ENCODE measurements at places on chromosomes 6 and 20. TPM values are rescaled to one million over a fixed set of nuclear protein-coding genes. Genes with fewer than 3 reads are reported as not detected.
A peak's percentile ranks its signal among the peaks of the same experiment; 100 is the strongest.

The AGER gene
- 38.8 TPM for total RNA-seq

DNA sequence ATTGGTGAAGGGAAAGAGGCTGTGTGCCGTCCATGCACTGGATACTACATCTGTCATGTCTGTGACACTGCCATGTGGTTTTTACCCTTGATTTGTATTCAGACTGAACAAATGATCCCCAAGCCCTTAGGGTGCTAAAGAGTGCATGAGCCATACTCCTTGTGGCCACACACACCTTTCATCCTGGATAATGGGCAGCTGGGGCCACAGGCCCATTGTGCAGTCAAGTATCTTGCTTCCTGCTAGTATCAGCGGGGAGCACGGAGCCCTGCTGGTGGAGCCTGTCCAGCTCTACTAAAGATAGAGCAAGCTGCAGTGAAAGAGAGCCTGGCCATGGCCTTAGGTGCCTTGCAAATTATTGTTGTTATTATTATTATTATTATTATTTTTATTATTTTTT is 75.1 kb downstream of the SLX4IP start:
- no peak overlapping the region for H3K27ac ChIP-seq
- H3K4me1 ChIP-seq: peaks cover 3% of the 10 kb centered on the region
- no peaks in the 10 kb centered on the region for H3K36me3 ChIP-seq
- DNase-seq: no peak
- H3K4me3 ChIP-seq: no peak overlapping the region
- no peaks in the 10 kb centered on the region for H3K27me3 ChIP-seq

The LAMA5 gene
- 89.7 TPM for total RNA-seq

The OPRM1 gene
- total RNA-seq: not detected

- H3K27me3 ChIP-seq: no peaks in the 10 kb centered on the region
- H3K27ac ChIP-seq: no peak overlapping the region
- no peak for DNase-seq
- no peaks in the 10 kb centered on the region for H3K36me3 ChIP-seq
- no peak overlapping the region for H3K4me3 ChIP-seq
- H3K4me1 ChIP-seq: no peaks in the 10 kb centered on the region
Measured at GRCh38 chr6:169641461-169642085, 60.3 kb downstream of the WDR27 start.

The TMEM200A gene
- total RNA-seq: 0.37 TPM

The TBX18 gene
- total RNA-seq: not detected

DNA sequence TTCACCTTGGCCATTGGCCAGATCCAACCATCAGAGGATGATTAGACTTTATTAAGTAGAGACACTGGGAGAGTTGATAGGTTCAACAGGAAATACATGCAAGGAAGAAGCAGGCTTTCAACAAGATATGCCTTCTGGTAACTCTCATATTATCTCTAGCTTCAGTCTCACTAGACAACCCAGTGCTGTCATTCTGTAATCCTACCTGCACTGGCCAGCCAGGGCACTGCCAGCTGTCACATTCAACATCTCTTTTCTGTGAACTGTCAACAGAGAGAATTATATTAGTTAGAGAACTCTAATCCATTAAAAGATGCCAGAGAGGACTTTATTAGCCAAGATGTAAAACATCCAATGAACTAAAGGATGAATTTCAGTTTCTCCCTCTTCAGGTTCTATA is 337.9 kb upstream of the JAG1 start:
- no peak overlapping the region for H3K4me3 ChIP-seq
- H3K27ac ChIP-seq: no peak overlapping the region
- no peak for DNase-seq
- no peaks in the 10 kb centered on the region for H3K4me1 ChIP-seq

The HSPA1L gene
- 2.4 TPM for total RNA-seq

DNA sequence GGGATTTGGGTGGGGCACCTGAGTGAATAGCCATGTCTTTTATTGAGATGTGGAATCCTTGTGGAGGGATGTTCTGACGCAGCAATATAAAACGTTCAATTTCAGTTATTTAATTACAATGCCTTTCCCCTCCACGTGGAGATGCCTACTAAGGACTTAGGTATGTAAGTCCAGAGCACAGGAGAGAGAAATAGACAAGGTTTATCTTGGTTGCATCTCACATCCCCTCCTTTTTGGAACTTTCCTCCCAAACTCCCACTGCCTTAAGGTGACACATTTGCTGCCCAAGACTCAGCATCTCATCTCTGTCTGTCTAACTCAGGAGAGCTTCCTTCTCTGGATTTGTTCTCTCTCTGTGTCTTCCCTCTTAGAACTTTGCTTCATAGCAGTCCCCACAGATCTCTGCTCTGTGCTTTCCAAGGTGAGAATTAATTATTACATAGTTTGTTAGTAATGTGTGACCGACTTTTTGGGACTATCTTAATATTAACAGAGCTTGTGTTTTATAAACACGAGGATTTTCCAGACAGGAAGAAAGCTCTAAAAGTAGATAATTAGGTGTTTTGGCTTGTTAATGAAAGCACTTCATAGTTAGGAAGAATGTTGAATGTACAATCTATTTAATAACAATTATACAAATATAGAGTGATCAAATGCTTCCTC is 52.6 kb downstream of the COL19A1 start:
- no peak overlapping the region for H3K4me3 ChIP-seq
- H3K36me3 ChIP-seq: peaks cover 1% of the 10 kb centered on the region
- no peaks in the 10 kb centered on the region for H3K27me3 ChIP-seq
- H3K4me1 ChIP-seq: peaks cover 26% of the 10 kb centered on the region

DNA sequence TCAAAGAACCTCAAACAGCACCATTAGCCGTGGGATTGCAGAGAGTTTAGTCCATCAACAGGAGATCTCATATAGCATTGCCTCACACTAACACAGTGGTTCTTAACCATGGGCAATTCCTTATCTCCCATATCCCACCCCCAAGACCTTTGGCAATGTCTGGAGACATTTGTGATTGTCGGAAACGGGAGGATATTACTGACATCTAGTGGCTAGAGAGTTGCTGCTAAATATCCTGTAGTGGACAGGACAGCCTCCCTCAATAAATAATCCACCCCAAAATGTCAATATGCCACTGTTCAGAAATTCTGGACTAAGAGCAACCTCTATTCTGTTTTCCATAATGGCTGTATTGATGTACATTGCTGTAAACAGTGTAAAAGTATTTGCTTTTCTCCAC is 210.1 kb upstream of the CCN2 start:
- H3K36me3 ChIP-seq: peaks cover 2% of the 10 kb centered on the region
- DNase-seq: peak; percentile 29
- peaks cover 3% of the 10 kb centered on the region for H3K4me1 ChIP-seq
- H3K4me3 ChIP-seq: no peak overlapping the region
- no peak overlapping the region for H3K27ac ChIP-seq
- no peaks in the 10 kb centered on the region for H3K27me3 ChIP-seq

DNA sequence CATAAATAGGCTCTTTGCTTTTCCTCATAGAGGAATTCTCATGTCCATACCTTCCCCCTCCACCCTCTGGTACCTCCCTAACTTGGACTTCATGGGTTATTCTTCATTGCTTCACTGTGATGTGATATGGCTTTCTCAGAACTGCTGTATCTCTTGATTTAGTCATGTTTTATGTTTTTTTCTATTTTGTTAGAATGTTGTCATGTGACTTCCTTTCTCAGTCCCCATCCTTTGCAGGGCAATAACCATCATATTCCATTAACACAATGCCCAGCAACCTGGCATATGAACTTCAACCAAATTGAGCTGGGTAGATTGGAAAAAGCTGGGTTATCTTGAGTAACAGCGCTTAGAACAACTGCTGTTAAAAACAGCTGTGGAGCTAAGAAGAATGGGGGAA is 190.9 kb upstream of the PRSS16 start:
- H3K4me3 ChIP-seq: no peak overlapping the region
- H3K27ac ChIP-seq: no peak overlapping the region
- peaks cover 8% of the 10 kb centered on the region for H3K27me3 ChIP-seq
- H3K4me1 ChIP-seq: no peaks in the 10 kb centered on the region

- H3K27ac ChIP-seq: peak overlapping the region; percentile 94
- no peaks in the 10 kb centered on the region for H3K36me3 ChIP-seq
- peak; percentile 25 for DNase-seq
- peak overlapping the region; percentile 40 for H3K4me3 ChIP-seq
Measured at GRCh38 chr6:141482796-141483597, 649.7 kb upstream of the GJE1 start.

The PSORS1C1 gene
- not detected for total RNA-seq

DNA sequence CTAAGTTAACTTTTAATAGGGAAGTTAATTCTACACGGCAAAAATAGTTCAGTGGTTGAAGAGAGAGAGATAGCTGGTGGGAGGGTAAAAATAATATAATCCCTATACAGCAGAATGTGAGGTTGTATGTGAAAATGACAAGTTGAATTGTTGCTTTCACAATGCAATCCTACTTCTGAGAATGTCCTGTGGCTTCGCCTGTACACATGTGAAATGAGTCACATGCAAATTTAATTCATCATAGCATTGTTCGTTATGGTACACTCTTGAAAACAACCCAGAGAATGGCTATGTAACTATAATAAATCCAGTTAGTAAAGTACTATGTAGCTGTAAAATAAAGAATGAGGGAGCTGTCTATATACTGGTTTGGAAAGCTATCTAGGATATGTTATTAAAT is 46.0 kb upstream of the HINT3 start:
- DNase-seq: no peak
- no peaks in the 10 kb centered on the region for H3K4me1 ChIP-seq
- no peaks in the 10 kb centered on the region for H3K27me3 ChIP-seq
- H3K4me3 ChIP-seq: no peak overlapping the region
- no peak overlapping the region for H3K27ac ChIP-seq
- H3K36me3 ChIP-seq: no peaks in the 10 kb centered on the region

DNA sequence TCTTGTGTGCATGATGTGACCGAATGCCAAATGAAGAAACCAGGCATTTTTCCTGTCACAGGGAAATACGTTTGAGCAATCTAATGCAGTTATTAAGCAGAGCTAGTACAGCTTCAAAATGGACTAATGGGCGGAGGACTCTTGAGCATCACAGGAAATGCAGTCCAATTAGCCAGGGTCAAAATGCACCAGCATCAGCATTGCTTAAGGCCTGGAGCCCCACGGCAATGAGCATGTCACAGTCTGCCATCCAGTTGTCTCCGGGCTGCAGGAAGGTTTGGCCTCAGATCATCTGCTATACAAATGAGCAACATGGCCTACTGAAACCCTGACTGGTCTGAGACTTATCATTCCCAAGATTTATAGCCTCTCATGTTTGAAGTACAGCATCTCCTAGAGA is 652.1 kb upstream of the SLC35B3 start:
- no peak overlapping the region for H3K27ac ChIP-seq
- H3K27me3 ChIP-seq: no peaks in the 10 kb centered on the region
- no peaks in the 10 kb centered on the region for H3K36me3 ChIP-seq
- no peak overlapping the region for H3K4me3 ChIP-seq

GRCh38 chr20:35106827-35107380 is 14.3 kb upstream of the TRPC4AP start:
- no peak for DNase-seq
- H3K4me3 ChIP-seq: no peak overlapping the region
- H3K27me3 ChIP-seq: no peaks in the 10 kb centered on the region
- H3K36me3 ChIP-seq: peaks cover 7% of the 10 kb centered on the region
- no peaks in the 10 kb centered on the region for H3K4me1 ChIP-seq

The APCDD1L gene
- total RNA-seq: not detected

The ASIP gene
- total RNA-seq: not detected

All from B cell (primary cell).